Hepatocyte (in vitro differentiated cells): ENCODE measurements at places on chromosomes 1 and 21. TPM values are rescaled to one million over a fixed set of nuclear protein-coding genes. Genes with fewer than 3 reads are reported as not detected.

DNA sequence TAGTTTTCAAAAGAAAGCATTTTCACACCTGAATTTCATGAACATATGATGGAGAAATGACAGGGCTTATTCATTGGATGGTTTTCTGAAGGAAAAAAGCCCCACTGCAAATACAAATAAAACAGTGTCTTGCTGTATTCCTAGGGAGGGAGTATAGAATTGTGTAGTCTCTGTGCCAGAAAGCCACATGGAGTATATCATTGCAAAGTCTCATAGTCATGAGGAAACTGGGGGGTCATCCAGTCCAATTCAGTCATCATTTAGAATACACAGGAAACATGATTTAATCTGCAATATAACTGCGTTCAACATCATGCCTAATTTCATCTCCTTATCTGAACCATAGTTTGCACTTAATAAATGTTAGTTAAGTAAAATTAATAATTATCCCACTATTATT lies 222.3 kb downstream of the NTNG1 start:
- no peaks in the 10 kb centered on the region for H3K36me3 ChIP-seq
- DNase-seq, result no peak
- H3K27ac ChIP-seq, result no peak overlapping the region
- H3K27me3 ChIP-seq, result no peaks in the 10 kb centered on the region
- no peak overlapping the region for H3K4me3 ChIP-seq

GRCh38 chr1:33455539-33456501 lies 16.6 kb upstream of the ZSCAN20 start:
- no peaks in the 10 kb centered on the region for H3K36me3 ChIP-seq
- H3K27ac ChIP-seq, result no peak overlapping the region
- H3K4me1 ChIP-seq, result no peaks in the 10 kb centered on the region
- DNase-seq, result peak; percentile 80

DNA sequence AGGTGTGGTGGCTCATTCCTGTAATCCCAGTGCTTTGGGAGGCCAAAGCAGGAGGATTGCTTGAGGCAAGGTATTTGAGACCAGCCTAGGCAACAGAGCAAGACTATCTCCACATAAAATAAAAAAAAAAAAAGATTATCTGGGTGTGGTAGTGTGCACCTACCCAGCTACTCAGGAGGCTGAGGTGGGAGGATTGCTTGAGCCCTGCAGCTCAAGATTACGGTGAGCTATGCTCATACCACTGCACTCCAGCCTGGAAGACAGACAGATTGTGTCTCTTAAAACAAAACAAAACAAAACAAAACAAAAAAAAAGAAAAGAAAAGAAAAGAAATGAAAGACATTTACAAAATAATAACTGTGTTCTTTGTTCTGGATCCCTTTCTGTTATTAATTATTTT lies 6.1 kb upstream of the TLCD4 start:
- H3K4me1 ChIP-seq, result no peaks in the 10 kb centered on the region
- no peak overlapping the region for H3K27ac ChIP-seq
- H3K4me3 ChIP-seq, result no peak overlapping the region
- DNase-seq, result no peak

DNA sequence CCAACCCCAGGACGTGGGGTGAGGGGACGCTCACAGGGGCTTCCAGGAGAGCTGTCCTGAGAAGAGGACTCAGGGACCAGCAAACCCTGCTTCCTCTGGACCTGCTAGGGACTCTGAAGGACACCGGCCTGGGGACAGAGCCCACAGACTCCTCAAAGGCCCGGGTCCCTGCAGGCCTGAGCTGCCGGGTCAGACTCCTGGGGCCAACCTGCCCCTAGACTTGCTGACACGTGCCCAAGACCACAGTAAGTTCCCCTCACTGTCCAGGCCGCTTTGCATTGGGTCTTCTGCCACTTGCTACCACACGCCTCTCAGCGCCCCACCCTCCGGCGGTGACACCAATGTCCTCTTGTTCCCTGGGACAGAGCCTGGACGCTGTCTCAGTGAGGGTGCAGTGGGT lies 106.6 kb upstream of the IFFO2 start:
- no peaks in the 10 kb centered on the region for H3K36me3 ChIP-seq
- no peaks in the 10 kb centered on the region for H3K4me1 ChIP-seq
- H3K4me3 ChIP-seq, result no peak overlapping the region
- no peak overlapping the region for H3K27ac ChIP-seq

- no peaks in the 10 kb centered on the region for H3K36me3 ChIP-seq
- H3K27ac ChIP-seq, result no peak overlapping the region
- DNase-seq, result peak; percentile 34
- peak overlapping the region; percentile 48 for H3K4me3 ChIP-seq
- H3K27me3 ChIP-seq, result peaks cover 97% of the 10 kb centered on the region
These were observed 481 bp downstream of the TAL1 start for GRCh38 chr1:47231301-47232186.

DNA sequence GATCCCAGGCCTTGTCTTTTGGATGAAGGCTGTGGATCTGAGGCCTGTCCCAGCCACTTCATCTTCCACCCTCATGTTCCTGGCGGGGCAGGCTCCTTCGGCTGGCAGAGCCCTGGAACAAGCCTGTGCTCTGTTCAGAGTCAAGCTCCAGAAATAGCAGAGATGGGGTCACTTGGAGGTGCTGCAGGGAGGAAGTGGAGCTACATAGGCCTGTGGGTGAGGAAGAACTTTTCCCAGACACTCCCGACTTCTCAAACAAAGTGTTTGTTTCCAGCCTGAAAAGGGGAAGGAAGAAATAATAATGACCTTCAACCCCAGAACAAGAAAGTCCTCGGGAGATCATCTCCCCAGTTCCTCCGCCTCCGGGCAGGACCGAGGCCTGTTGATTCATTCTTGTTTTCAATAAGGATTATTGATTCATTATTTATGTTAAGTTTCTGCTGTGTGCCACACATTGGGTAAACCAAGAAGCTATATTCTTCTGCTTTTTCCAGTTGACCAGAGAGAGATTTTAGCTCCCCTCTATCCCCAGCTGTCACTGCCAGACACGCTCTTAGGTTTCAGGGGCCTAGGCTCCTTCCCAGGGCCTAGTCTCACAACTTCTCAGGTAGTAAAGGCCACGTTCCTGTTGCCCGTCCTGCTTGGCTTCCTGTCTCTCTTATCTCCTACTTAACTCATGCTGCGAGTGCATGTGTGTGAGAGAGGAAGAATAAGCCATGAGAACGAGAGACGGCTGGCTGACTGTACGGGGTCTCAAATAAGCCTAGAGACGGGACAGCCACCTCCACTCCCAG lies 16.9 kb downstream of the IKBKE start:
- H3K36me3 ChIP-seq, result no peaks in the 10 kb centered on the region
- DNase-seq, result no peak
- H3K4me3 ChIP-seq, result no peak overlapping the region
- no peaks in the 10 kb centered on the region for H3K27me3 ChIP-seq

TFF1 gene
- total RNA-seq, result 57.4 and 84.2 TPM in 2 replicates

GRCh38 chr1:202184750-202185460 lies 8.7 kb upstream of the LGR6 start:
- no peaks in the 10 kb centered on the region for H3K27me3 ChIP-seq
- no peak overlapping the region for H3K27ac ChIP-seq
- peak; percentile 95 for DNase-seq
- H3K4me3 ChIP-seq, result no peak overlapping the region
- H3K4me1 ChIP-seq, result peaks cover 9% of the 10 kb centered on the region
- no peaks in the 10 kb centered on the region for H3K36me3 ChIP-seq

COL8A2 gene
- 32.6 and 44.8 TPM in 2 replicates for total RNA-seq
